ENCODE measurements at places on chromosomes 5 and 9.

DNA sequence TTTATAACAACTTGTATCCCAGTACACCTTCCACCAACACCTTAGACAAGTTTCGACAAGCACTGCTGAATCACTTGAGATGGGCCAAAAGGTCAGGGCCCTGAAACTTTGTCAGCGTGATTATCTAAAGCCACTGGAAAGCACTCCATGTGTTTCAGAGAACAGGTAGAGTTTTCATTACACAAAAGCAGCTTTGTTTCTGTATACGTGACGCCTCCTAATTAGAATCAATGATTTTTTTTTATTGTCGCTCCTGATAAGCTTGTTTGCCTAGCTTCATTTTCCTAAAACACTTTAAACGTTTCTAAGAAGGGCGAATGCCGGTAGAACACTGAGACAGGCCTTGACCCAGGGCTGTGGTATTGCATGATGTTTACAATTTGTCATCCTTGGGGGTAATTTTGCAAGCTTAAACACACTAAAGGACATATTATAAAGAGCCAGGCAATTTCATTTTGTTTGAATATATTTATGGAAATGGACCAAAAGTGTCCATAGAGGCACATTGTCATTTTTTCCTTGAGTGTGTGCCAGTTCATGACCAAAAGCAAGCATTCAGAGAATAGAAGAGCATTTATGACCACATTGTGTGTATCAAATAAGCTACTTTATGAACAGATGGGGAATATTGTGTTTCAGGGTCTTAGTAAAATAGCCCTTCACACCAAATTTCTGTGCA, 193.6 kb downstream of the GLIS3 start:
- no peak for DNase-seq

DNA sequence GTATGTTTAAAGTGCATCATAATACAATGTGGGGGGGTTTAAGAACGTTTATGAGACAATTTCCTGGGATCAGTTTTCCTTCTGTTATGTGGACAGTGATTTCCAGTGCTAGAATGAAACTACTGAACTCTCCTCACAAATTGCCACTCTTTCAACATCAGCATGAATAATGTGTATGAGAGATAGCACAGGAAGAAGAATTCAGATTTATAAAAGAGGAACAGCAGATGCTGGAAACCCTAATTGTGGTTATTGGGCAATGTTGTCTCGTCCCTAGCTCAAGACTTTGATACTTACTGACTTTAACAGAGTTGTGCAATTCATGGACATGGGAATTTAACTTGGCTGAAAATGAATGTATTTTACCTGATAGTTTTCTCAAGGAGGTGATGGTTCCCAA, 410.8 kb upstream of the MEF2C start:
- no peak for DNase-seq

DNA sequence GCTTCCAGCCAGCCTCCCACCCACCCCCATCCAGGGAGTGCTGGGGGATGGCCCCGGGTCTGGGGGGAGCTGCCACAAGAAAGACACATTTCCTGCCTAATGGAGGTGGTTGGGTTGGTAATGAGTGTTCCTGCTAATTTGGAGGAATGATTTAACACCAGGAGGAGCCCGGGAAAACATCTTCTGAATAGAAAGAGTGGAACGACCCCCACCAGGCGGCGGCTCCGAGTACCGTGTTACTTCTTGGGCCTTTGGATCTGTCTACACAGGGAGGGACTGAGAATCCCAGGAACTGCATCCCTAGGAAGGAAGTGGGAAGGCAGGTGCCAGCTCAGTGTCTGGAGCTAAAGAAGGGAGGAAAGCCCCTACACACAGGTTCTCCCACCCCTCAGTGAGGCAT, 64.6 kb downstream of the TSPAN17 start:
- no peak for DNase-seq

- DNase-seq = no peak
These were observed 415.7 kb downstream of the ZNF608 start for GRCh38 chr5:124330595-124331220.

DNA sequence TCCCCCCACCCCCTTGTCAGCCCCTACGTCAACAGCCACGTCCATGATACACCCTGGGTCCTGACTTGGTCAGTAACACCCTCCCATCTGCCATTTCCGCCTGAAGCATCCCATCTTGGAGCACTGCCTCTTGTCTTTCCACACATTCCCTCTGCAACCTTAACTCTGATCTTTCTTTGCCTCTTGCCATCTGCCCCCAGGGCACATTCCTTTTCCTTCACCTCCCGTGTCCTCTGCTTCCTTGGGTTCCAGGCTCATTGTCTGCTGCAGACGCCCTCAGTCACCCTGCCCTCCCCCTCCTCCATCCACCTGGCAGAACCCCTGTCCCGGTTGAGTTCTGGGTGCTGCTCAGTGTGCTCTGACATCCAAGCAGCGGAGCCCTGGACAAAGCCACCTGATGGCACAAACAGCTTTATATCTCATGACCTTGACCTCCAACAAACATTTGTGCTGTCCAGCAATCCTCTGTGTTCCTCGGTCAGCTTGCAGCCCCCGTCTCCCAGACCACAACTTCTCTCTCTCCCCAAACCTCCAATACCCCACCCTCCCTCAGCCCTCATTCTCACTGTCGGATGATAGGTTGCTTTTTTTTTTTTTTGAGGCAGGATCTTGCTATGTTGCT, 97.7 kb upstream of the IER5L start:
- no peak for DNase-seq

DNA sequence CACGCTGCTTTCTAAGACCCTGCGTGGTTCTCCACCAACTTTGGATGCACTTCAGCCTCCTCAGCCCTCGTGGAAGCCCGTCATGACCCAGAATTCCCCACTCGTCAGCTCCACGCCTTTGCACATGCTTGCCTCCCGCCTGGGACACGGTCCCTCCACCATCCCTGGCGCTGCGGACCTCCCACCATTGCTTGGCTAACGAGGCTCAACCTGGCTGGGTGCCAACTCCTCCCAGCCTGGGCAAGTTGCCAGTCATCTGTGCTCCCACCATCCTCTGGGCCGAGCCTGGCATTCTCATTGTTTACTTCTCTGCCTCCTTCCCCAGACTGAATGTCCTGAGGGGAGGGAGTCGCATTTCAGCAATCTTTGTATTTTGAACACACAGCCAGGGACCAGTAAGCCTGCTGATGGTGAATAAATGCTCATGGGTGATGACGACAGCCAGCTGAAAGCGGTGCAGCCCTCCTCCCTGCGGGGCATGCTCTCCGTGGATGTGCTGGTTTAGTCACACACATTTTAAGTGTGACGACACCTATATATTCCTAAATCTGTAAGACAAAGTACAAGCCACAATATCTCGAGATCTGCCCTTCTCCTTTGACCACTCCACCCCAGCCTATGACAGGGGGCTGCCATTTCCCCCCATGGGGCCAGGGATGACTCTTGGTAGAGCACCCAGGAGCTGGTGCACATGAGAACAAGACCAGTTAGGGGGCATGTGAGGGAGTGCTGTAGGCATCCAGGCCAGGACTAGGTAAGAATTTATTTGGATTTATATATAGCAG, 37.6 kb downstream of the ANKRD33B start:
- no peak for DNase-seq

DNA sequence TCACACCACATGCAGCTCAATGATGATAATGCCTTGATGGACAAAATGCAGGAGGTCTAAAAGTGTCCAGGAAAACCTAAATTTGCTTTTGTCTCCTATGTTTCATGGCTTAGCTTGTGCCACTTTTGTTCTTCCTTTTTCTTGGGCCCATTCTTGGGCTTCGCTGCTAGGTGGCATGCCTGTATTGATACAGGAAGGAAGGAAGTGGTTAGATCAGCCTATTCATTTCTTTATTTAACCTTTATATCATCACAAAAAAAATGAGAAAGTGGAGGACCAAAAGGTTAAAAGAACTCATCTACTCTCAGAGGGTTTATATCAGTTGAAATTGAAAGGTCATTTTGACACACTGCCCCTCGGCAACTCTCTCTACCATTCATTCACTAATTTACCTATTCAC, 260.2 kb downstream of the ARHGAP26 start:
- DNase-seq = peak; percentile 48

DNA sequence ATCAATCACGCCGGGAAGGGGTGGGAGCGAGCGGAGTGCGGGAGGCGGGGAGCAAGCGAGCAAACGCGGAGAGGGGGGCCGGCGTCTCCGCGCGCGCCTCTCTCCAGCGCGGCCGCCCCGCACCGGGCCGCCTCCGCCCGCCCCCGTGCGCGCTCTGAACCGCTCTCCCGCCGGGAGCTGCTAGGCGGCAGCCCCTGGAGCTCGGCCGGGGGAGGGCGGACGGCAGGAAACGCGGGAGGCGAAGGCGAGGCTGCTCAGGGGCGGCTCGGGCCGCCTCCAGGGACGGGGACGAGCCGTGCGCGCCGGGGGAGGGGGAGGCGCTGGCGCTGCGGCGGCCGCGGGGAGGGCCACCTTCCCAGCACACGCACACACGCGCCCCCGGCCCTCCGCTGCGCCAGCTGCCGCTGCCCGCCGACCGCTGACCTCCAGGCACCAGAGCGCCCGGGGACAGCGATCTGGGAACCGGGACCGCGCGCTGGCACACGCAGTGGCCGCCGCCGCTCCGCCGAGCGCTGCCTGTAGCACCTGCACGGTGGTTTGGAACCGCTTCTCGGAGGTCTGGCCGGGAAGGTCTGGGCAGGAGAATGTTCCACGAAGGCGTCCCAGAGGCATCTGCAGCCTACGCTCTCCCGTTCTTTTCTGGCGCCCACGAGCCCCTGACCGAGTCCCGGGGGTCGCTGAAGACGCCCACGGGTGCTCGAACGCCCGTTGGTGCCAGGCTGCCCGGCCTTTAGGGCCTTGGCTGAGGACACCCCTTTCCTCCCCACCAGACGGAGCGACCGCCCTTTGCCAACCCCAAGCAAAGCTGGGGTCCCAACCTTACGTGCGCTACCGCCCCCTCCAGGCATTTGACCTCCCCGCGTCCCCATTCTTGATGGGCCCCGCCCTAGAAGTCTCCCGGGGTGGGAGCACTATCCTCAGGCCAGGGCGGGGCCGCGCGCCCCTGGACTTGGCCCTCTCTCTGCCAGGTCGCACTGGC, at the start of gene GABBR2:
TSS of gene GABBR2 (minus strand) at position 3 of the 979 bp plus-strand sequence. CDS start 198 bp downstream, outside the sequence.
- no peak for DNase-seq

GRCh38 chr5:173670130-173670651, 53.7 kb upstream of the BOD1 start:
- DNase-seq = no peak

DNA sequence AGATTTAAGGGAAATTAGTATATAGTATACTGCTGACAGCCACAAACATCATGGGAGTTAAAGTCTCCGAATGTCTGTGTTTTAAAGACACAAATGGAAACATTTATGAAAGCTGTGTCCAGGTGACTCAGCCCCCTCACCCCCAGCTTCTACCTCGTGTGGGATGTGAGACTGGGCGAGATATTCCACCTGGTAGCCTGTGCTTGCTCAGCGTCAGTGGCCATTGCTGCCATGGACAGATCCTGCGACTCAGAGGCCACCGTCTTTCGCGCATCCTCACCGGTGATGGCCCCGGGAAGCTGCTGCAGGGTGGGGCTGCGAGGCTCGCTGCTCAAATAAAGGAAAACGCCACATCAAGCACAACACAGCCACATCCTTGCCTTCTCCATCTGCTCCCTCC, 31.2 kb upstream of the EXOC3 start:
- DNase-seq = no peak

DNA sequence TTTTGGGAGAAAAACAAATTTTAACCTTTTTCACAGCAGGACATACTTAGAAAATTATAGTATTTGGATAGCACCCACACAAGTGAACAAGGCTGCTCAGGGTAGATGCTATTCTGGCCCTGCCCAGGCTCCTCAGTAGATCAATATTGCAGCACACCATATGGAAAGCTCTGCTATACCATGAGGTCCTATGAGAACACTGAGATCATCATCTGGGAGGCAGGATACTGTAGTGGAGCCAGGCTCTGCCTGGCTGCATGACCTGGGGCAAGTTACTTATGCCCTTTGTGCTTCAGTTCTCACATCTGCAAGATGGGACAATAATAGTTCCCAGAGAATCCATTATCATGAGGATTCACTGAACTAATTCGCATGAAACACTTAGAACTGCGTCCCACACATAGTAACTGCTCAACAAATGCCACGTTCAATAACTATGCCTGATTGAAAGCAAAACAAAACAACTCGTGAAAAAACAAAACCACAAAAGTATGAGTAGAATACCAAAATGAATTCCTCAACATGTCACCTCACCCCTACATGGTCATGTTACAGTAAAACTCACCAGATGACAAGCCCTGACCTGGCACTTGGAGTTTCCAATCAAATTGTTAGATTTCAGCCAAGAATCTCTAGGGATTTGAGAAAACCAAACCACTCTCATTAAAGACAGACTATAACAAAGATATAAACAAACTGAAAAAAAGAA, 31.9 kb downstream of the ARSB start:
- no peak for DNase-seq

DNA sequence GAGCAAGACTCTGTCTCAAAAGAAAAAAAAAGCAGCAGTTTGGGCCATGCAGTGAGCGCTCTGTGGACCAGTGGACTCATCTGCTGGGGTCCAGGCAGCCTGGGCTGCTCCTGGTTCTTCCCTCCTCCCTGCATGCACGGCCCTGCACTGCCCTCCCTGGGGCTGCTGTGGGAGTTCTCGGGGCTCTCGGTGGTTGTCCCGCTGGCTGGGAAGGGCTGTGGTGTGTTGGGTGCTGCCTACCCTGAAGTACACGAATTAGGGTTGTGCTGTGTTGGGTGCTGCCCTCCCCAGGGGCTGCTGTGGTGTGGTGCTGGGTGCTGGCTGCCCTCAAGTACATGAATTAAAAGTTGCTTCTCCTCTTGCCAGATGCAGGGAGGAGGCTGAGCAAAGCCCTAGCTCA, 18.3 kb upstream of the CLPTM1L start:
- DNase-seq = no peak

DNA sequence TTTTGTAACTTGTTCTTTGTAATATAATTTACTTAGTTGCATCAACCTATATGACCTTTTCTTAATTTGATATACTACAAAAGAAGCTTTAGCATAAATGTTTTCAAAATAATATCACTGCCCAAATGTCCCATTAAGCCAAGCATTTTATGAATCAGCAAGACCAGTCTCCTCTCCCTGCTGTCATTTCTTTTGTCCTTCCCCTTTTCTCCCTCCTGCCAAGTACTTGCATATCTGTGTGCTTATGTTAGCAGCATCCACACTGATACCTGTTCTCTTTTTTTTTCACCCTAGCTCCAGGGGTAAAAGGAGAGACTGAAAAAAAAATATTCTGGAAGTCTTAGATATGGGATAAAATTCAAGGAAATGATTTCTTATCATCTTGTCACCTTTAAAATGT, 69.7 kb downstream of the ZSWIM6 start:
- no peak for DNase-seq

DNA sequence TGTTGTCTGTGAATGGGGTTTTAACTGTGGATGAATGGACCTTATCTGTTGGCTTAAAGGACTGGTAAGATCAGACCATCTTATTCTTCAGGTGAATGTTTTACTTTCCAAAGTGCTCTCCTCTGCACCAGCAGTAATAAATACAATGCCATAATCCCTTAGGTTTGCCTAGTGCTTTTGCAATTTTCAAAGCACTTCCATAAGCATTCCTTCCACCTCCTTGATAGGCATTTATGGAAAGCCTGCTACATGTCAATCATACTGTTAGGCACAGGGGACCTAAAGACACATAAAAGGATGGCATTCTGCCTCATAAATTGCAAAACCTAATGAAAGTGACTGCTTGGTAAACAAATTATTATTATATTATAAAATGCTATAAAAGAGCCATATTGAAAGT, 21.4 kb downstream of the IL7R start:
- DNase-seq = no peak
